Astrocyte (in vitro differentiated cells and primary cell): ENCODE measurements at places on chromosomes 3 and 15. TPM values are rescaled to one million over a fixed set of nuclear protein-coding genes. Genes with fewer than 3 reads are reported as not detected.

- peak overlapping the region; percentile 36 for H3K27ac ChIP-seq
- H3K4me3 ChIP-seq = no peak overlapping the region
- peaks cover 21% of the 10 kb centered on the region for H3K4me1 ChIP-seq
- no peaks in the 10 kb centered on the region for H3K27me3 ChIP-seq
- DNase-seq = peak; percentile 65
Measured at GRCh38 chr15:64634027-64634426, 141.4 kb downstream of the RBPMS2 start.

- no peaks in the 10 kb centered on the region for H3K36me3 ChIP-seq
- H3K27me3 ChIP-seq = peaks cover 34% of the 10 kb centered on the region
- no peak overlapping the region for H3K4me3 ChIP-seq
- DNase-seq = no peak
- H3K27ac ChIP-seq = no peak overlapping the region
Measured at GRCh38 chr3:186303965-186304364, 58.1 kb downstream of the DGKG start.

The KPNA1 gene
- 160 and 165 TPM in 2 replicates for total RNA-seq

GRCh38 chr15:63481105-63481810, 23.1 kb upstream of the USP3 start:
- no peaks in the 10 kb centered on the region for H3K27me3 ChIP-seq
- no peak overlapping the region for H3K27ac ChIP-seq
- H3K4me1 ChIP-seq = peaks cover 30% of the 10 kb centered on the region

GRCh38 chr3:170754311-170754693, 115.7 kb downstream of the RPL22L1 start:
- H3K4me1 ChIP-seq = peaks cover 33% of the 10 kb centered on the region
- no peak overlapping the region for H3K4me3 ChIP-seq
- no peak overlapping the region for H3K27ac ChIP-seq
- H3K27me3 ChIP-seq = no peaks in the 10 kb centered on the region
- no peak for DNase-seq
- no peaks in the 10 kb centered on the region for H3K36me3 ChIP-seq

GRCh38 chr3:138440121-138440521, 5.7 kb downstream of the ESYT3 start:
- no peak overlapping the region for H3K27ac ChIP-seq
- peaks cover 23% of the 10 kb centered on the region for H3K27me3 ChIP-seq
- H3K4me1 ChIP-seq = peaks cover 17% of the 10 kb centered on the region
- no peaks in the 10 kb centered on the region for H3K36me3 ChIP-seq
- peak; percentile 50 for DNase-seq

- H3K36me3 ChIP-seq = no peaks in the 10 kb centered on the region
- H3K27ac ChIP-seq = no peak overlapping the region
- no peak for DNase-seq
- no peaks in the 10 kb centered on the region for H3K4me1 ChIP-seq
- H3K27me3 ChIP-seq = no peaks in the 10 kb centered on the region
Measured at GRCh38 chr15:88489321-88489720, 21.8 kb downstream of the MRPS11 start.

GRCh38 chr15:39360452-39360851, 220.4 kb upstream of the THBS1 start:
- no peaks in the 10 kb centered on the region for H3K36me3 ChIP-seq
- peaks cover 36% of the 10 kb centered on the region for H3K4me1 ChIP-seq
- H3K27ac ChIP-seq = no peak overlapping the region
- H3K4me3 ChIP-seq = no peak overlapping the region

DNA sequence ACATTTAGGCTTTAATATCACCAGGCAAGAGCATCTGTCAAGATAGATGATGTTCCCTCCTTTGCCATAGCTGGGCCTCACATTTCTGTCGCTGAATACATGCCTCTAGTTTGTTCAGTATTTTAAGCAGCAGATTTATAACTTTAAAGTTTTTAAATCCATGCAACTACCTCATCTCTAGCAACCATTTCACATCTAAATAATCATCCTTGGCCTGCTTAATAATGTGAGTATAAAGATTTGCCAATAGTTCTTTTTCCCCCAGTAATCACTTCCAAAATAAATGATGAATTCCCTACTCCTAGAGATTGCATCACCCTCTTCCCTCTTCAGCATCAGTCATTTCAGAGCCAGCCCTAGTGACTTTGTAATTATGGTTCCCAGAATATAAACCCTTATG, 36.2 kb upstream of the FILIP1L start:
- H3K4me1 ChIP-seq = no peaks in the 10 kb centered on the region
- H3K4me3 ChIP-seq = no peak overlapping the region
- no peaks in the 10 kb centered on the region for H3K36me3 ChIP-seq
- H3K27me3 ChIP-seq = no peaks in the 10 kb centered on the region
- no peak overlapping the region for H3K27ac ChIP-seq
- DNase-seq = peak; percentile 31

The CCR8 gene
- total RNA-seq = not detected in 2 replicates

- H3K36me3 ChIP-seq = no peaks in the 10 kb centered on the region
- H3K27me3 ChIP-seq = no peaks in the 10 kb centered on the region
- DNase-seq = no peak
- no peak overlapping the region for H3K4me3 ChIP-seq
- H3K27ac ChIP-seq = peak overlapping the region; percentile 34
- peaks cover 86% of the 10 kb centered on the region for H3K4me1 ChIP-seq
Measured at GRCh38 chr15:74403991-74404563, 29.7 kb downstream of the SEMA7A start.

The PLSCR2 gene
- total RNA-seq = not detected in 2 replicates

GRCh38 chr3:39941931-39942330, 132.5 kb downstream of the MYRIP start:
- no peak overlapping the region for H3K27ac ChIP-seq
- no peaks in the 10 kb centered on the region for H3K27me3 ChIP-seq
- H3K4me3 ChIP-seq = no peak overlapping the region
- DNase-seq = no peak
- no peaks in the 10 kb centered on the region for H3K4me1 ChIP-seq
- H3K36me3 ChIP-seq = no peaks in the 10 kb centered on the region

GRCh38 chr3:132654190-132654589, 5.4 kb downstream of the ACAD11 start:
- H3K4me1 ChIP-seq = peaks cover 2% of the 10 kb centered on the region
- H3K27ac ChIP-seq = no peak overlapping the region
- DNase-seq = no peak
- no peaks in the 10 kb centered on the region for H3K27me3 ChIP-seq
- H3K4me3 ChIP-seq = no peak overlapping the region
- H3K36me3 ChIP-seq = no peaks in the 10 kb centered on the region

DNA sequence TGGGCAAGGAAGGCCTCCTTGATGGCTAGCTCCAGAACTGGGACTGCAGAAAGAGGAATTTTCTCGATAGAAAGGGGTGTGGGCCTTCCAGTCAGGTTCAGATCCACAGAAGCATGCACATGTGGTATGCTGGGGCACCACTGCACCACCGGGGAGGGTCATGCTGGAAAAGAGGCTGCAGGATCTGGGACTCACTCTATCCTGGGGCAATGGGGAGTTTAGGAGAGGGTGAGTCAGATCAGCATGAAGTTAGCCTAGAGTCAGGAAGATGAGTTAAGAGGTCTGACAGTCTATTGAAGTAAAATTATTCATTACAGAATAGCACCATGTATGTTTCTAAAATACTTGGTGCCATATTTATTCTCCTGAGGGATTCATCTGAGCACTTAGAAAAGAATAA, 130.2 kb upstream of the TOPAZ1 start:
- H3K27ac ChIP-seq = no peak overlapping the region
- H3K4me3 ChIP-seq = no peak overlapping the region
- DNase-seq = no peak
- no peaks in the 10 kb centered on the region for H3K36me3 ChIP-seq
- no peaks in the 10 kb centered on the region for H3K27me3 ChIP-seq
- no peaks in the 10 kb centered on the region for H3K4me1 ChIP-seq

DNA sequence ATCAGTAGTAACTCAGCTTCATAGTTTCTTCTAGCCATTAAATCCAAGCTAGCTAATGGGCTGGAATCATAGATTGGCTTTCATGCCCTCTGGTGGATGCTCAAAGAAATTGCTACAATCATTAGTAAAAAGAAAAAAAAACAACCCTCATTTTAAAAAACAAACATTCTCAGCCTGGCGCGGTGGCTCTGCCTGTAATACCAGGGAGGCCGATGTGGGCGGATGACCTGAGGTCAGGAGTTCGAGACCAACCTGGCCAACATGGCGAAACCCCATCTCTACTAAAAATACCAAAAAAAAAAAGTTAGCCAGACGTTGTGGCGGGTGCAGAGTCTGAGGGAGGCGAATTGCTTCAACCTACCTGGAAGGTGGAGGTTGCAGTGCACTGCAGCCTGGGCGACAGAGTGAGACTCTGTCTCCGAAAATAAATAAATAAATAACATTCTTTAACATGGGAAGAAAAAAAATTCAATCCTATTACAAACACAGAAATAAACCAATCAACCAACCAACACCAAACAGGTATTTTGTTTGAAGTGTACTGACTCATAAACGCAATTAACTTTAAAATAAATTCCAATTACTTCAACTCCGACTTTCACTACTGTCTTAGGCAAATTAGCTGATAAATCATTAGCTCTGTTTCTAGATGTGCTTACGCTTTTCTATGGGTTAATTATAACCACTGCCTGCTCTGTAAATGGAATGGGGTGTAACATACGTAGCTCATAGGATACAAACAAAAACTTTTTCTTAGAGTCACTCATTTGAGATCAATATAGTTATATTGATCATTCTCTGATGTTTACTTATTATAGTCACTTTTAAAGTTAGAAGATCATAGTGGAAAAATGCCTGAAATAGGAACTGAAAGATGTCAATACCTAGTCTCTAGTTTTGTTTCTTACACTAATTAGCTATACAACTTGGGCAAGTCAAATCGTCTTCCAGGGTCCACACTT, 24.9 kb downstream of the TMEM207 start:
- H3K4me1 ChIP-seq = no peaks in the 10 kb centered on the region
- H3K4me3 ChIP-seq = no peak overlapping the region
- no peak overlapping the region for H3K27ac ChIP-seq
- H3K27me3 ChIP-seq = no peaks in the 10 kb centered on the region
- peak; percentile 44 for DNase-seq

DNA sequence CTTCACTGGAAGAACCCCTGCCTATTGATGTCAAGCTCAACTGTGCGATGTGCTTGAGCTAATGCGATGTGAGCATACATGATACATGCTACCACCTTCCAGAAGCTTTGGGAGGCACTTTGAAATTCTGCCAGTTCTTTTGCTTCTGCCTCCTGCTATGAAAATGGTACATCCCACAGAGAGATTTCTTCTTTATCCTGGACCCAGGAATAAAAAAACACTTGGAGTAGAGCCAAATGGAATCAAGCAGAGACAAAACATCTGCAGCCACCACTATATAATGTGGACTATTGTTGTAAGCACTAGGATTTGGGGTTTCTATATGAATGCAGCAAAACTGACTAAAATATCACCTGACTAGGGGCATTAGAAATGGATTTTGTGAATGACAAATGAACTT, 119.9 kb upstream of the GAP43 start:
- no peak for DNase-seq
- no peaks in the 10 kb centered on the region for H3K36me3 ChIP-seq
- H3K27ac ChIP-seq = no peak overlapping the region
- no peaks in the 10 kb centered on the region for H3K27me3 ChIP-seq

- H3K27ac ChIP-seq = no peak overlapping the region
- H3K4me1 ChIP-seq = peaks cover 7% of the 10 kb centered on the region
- peaks cover 9% of the 10 kb centered on the region for H3K27me3 ChIP-seq
- no peak for DNase-seq
Measured at GRCh38 chr15:100914876-100915275, 4.3 kb upstream of the LRRK1 start.

- no peak for DNase-seq
- no peak overlapping the region for H3K27ac ChIP-seq
- no peaks in the 10 kb centered on the region for H3K36me3 ChIP-seq
- no peaks in the 10 kb centered on the region for H3K4me1 ChIP-seq
Measured at GRCh38 chr3:31729082-31729481, 196.4 kb downstream of the STT3B start.

The SMAD6 gene
- total RNA-seq = 2.7 and 4.0 TPM in 2 replicates

- DNase-seq = no peak
- H3K36me3 ChIP-seq = no peaks in the 10 kb centered on the region
- H3K4me3 ChIP-seq = no peak overlapping the region
- H3K4me1 ChIP-seq = peaks cover 4% of the 10 kb centered on the region
- H3K27me3 ChIP-seq = no peaks in the 10 kb centered on the region
- H3K27ac ChIP-seq = no peak overlapping the region
Measured at GRCh38 chr15:66698971-66699370, 3.1 kb upstream of the SMAD6 start.

DNA sequence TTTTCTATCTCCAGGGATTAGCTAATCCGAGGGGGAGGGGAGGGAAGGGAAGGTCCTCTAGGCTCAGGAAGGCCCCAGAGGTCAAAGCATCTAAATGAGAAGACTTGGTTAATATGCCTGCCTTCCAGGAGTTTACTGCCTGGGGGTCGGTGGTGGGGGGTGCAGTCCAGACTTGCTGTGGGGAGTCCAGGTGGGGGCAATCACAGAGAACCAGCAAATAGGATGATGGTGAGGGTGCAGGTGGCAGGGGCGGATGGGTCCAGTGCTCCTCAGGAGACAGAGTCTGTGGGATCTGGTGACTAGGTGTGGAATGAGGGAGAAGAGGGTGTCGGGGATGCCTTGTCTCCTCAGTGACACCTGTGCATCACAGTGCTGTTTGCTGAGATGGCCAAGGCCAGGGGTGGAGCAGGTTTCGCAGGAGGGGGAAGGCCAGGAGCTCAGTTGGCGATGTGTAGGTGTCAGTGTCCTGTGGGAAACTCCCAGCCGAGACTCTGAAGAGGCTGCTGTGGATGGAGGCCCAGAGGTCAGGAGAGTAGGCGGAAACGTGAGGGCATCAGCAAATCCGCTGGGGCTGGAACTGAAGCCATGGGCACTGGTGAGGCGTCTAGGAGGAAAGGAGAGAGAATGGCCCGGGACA, 8.1 kb downstream of the CFAP100 start:
- no peak overlapping the region for H3K4me3 ChIP-seq
- DNase-seq = no peak
- no peak overlapping the region for H3K27ac ChIP-seq
- H3K36me3 ChIP-seq = no peaks in the 10 kb centered on the region
- no peaks in the 10 kb centered on the region for H3K4me1 ChIP-seq

- H3K4me3 ChIP-seq = no peak overlapping the region
- H3K36me3 ChIP-seq = no peaks in the 10 kb centered on the region
- H3K4me1 ChIP-seq = no peaks in the 10 kb centered on the region
- H3K27me3 ChIP-seq = no peaks in the 10 kb centered on the region
- no peak overlapping the region for H3K27ac ChIP-seq
Measured at GRCh38 chr15:61337541-61337940, 108.4 kb upstream of the RORA start.

DNA sequence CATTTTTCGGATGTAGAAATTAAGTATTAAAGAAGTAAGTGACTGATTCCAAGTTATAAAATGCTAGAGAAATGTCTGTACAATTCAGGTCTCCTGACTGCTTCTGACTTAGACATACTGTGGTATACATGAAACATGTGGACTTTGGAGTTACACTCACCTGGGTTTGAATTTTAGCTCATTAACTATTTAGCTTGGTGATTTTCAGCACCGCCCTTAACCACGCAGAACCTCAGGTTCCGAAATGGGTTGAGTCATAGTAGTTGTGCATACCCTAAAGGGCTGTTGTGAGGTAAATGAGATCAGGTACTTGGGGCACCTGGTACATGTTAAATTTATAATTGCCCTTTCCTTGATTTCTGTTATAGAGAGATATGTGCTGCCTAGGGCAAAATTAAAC, 32.9 kb upstream of the UTS2B start:
- peaks cover 50% of the 10 kb centered on the region for H3K36me3 ChIP-seq
- no peak for DNase-seq
- H3K27ac ChIP-seq = no peak overlapping the region
- H3K27me3 ChIP-seq = no peaks in the 10 kb centered on the region
- no peak overlapping the region for H3K4me3 ChIP-seq

- H3K27ac ChIP-seq = no peak overlapping the region
- no peak overlapping the region for H3K4me3 ChIP-seq
- H3K27me3 ChIP-seq = peaks cover 3% of the 10 kb centered on the region
Measured at GRCh38 chr15:78638658-78639314, 2.2 kb downstream of the CHRNB4 start.

The CDCP1 gene
- 4.2 and 6.8 TPM in 2 replicates for total RNA-seq

The PRSS50 gene
- not detected in 2 replicates for total RNA-seq
